Natural killer cell (primary cell): ENCODE measurements at places on chromosomes 3 and 15.

DNA sequence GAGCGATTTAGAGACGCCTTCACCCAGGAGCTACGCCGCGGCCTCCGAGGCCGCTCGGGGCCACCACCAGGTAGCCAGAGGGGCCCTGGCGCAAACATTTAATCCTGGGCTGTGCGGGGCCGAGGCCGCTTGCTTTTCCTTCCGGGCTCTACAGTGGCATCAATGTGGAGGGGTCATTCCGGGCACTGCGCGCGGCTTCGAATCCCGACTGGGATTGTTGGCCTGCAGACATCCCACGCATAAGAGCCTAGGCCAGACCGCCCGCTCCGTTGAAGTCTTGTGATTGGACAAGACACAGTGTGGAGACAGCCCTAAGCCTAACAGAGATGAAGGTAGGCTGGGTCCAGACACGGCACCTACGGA, 568 bp upstream of the NCBP2 start:
- DNase-seq = no peak

DNA sequence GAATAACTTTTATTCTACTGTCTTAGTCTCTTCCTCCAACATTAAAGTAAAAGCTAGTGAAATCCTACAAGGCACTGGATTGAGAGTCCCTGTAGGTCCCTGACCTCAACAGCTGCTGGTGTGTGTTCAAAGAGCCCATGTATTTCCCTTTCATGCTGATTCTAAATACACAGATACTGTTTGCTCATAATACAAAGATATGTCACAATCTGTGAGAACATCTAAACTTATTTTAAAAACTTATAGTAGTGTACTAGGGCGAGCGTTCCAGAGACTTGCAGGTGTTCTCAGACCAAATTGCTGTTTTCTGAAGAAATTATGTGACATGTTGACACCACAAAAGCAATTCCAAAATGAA, 145.9 kb upstream of the LIPC start:
- no peak for DNase-seq

DNA sequence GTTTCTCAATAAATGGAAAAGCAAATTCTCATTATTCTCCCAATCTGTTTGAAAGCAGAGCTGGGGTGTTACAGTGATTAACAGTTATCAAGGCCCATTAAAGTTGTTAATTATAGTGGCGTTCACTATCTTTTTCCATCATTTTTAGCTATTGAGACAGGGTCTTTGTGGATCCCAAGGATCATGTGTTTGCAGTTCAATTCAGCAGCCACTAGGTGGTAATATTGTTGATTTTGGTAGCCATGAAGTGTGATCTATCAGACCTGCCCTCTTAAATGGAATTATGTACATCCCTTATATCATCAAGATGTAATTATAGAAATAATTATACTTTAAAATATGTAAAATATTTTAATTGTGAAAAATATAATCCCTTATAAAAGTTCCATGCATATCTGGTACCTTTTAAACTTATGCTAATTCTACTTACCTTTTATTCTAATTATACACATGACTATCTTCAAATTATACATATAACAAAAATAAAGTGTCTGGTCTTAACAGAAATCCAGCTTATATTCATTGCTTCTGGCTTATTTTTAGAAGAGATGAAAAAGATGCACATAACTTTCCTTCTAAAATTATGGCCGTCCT, 126.4 kb downstream of the GREM1 start:
- DNase-seq = no peak

GRCh38 chr3:187979564-187979963, 174.4 kb upstream of the LPP start:
- DNase-seq = peak; percentile 71

DNA sequence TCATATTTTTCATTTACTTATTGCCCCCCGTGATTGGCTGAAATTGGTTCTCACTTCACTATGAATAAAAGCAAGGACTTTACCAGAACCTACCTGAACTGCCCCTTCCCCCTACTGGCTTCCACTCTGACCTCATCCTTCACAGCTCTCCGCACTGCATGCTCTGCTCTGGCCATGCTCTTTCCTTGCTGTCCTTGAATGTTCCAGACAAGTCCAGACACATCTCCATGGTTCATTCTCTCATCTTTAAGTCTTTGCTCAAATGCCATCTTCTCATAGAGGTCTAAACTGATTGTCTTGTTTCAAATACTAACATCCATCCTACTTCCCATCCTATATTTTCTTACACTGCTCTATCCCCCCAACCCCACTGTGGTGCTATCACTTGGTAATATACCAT, 129.4 kb downstream of the CHST2 start:
- DNase-seq = no peak

DNA sequence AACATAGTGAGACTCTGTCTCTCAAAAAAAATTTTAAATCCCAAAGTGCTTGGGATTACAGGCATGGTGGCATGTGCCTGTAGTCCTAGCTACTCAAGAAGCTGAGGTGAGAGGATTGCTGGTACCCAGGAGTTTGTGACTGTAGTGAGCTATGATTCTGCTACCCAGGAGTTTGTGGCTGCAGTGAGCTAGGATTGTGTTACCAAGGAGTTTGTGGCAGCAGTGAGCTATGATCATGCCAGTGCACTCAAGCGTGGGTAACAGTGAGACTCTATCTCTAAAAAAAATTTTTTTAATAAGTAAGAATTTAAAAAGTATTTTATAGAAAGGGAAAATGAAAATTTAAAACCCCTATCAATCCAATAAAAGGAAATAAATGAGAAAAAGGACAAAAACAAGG, 69.5 kb downstream of the FAIM start:
- DNase-seq = no peak

DNA sequence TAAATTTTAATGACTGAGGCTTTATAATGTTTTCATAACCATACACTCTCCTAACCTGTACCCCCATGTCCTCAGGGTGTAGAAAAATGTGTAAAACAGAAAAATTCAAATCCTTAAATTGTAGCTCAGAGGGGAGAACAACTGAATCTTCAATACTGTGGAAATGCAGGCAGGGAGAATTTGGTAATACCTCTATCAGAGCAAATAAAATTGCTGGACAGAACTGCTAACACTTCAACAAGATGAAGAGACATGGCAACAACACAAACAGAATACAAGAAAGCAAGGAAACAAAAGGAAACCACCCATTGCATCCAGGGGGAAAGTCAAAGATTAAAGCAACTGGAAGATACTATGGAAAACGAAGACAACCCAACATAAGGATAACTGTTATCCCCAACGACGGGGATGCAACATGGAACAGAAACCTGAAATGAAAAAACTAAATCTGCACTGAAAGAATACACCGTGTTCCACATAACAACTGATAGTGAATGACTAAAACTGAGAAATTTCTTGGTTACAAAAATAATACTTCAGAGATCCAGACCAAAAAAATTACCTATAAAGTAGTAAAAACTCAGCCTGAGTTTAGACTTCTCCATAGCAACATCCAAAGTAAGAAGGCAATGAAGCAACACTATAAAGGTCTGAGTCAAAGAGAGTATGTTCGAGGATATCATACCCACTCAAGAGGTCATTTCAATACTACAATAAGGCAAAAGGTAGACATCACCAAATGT, 48.5 kb downstream of the HACD2 start:
- no peak for DNase-seq
